Upper lobe of left lung (tissue), 6 donors: ENCODE measurements at places on chromosomes 2 and 18.

DNA sequence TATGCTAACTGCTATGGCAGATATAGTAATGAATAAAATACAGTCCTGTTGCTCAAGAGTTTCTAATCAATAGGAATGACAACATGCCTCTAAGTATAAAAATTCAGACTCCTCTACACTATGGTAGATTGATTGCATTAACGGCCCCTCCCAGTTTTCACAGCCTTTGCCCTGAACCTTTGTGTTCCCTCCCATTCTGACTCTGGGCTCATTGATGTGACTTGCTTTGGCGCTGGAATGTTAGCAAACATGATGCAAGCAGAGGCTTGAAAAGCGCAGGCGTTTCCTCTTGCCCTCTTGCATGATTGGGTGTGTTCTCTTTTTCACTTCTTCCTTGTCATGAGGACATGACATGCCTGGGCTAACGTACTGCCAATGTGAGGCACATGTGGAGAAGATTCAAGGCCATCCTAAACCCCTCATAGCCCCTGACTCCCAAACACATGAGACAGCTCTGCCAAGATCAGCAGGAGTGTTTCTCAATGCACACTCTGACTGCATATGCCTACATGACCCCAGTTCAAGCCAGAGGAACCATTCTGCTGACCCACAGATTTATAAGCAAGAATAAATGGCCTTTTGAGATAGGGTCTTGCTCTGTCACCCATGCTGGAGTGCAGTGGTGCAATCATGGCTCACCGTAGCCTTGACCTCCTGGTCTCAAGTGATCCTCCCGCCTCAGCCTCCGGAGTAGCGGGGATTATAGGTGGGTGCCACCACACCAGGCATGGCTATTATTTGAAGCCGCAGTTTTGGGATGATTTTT lies 49.7 kb upstream of the CD28 start:
- H3K27ac ChIP-seq, result peak overlapping the region; percentile 84
- H3K36me3 ChIP-seq, result no peaks in the 10 kb centered on the region
- peak; percentile 89 for DNase-seq
- no peaks in the 10 kb centered on the region for H3K27me3 ChIP-seq
- H3K4me3 ChIP-seq, result no peak overlapping the region
- H3K4me1 ChIP-seq, result peaks cover 16% of the 10 kb centered on the region

GRCh38 chr2:224206816-224207215 lies 167.7 kb upstream of the SERPINE2 start:
- H3K36me3 ChIP-seq, result no peaks in the 10 kb centered on the region
- H3K27ac ChIP-seq, result no peak overlapping the region
- H3K4me1 ChIP-seq, result no peaks in the 10 kb centered on the region

DNA sequence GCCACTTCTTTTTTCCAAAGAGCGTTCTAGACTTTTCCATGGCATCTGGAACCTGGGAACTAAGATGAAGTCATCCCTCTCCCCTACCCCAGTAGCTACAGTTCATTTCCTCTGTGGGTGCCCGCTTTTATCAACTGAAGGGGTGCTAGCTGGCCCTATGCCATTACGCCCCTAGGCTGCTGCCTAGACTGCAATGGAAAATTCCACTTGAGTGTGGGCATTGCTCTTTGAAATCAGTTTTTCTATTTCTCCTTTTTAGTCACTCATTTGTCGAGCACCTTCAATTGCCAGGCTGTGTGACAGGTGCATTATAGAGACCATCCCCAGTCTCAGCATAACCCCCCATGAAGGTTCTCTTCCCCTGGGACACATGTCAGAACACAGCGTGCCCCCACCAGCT lies 7.3 kb downstream of the TEX51 start:
- H3K4me3 ChIP-seq, result no peak overlapping the region
- no peak overlapping the region for H3K27ac ChIP-seq
- DNase-seq, result no peak
- no peaks in the 10 kb centered on the region for H3K27me3 ChIP-seq
- no peaks in the 10 kb centered on the region for H3K4me1 ChIP-seq

GRCh38 chr2:98882368-98882767 lies 53.7 kb downstream of the CRACDL start:
- no peak overlapping the region for H3K4me3 ChIP-seq
- no peak overlapping the region for H3K27ac ChIP-seq
- DNase-seq, result no peak
- no peaks in the 10 kb centered on the region for H3K27me3 ChIP-seq

- no peaks in the 10 kb centered on the region for H3K4me1 ChIP-seq
- no peak for DNase-seq
- no peaks in the 10 kb centered on the region for H3K27me3 ChIP-seq
These were observed 294.8 kb downstream of the ZEB2 start for GRCh38 chr2:144225076-144225475.

DNA sequence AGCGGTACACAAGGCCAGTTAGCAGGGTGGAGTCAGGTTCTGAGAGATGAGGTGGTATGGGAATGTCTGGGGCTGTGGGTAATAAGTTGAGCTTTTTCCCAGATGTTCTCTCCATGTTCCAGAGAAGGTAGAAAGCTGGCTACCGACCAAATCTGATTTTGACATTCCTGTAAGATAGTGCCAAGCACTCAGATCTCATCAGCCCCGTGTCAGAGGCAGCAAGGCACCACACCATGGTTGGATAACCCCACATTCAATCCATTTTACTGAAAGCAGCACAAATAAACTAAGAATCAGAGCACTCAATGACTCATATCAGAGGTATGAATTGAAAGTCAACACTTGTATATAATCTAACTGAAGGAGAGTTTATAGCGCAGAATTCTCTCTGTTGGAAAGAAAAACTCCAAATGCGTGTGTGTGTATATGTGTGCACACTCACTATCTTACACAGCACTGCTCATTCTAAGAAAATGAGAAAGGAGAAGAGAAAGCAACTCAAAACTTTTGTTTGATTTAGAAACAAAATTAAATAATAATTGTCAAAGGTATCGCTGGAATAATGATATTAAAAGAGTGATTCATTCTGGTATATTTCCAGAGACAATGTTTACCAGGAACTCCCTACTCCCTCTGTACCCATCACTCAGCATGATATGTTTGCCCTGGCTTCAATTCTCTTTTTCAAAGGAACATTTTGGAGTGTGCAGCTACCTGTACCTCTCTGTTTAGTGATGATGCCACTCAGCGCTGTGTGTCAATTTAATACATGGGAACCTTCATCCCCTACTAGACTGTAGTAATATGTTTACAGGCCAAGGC lies 375.1 kb upstream of the ID2 start:
- no peak for DNase-seq
- H3K4me1 ChIP-seq, result peaks cover 11% of the 10 kb centered on the region
- H3K4me3 ChIP-seq, result no peak overlapping the region
- no peaks in the 10 kb centered on the region for H3K36me3 ChIP-seq
- no peaks in the 10 kb centered on the region for H3K27me3 ChIP-seq

GRCh38 chr2:60867848-60868247 lies 13.5 kb upstream of the REL start:
- H3K36me3 ChIP-seq, result no peaks in the 10 kb centered on the region
- H3K27ac ChIP-seq, result peak overlapping the region; percentile 69
- no peak overlapping the region for H3K4me3 ChIP-seq
